ENCODE measurements at places on chromosomes 1 and 21. TPM values are rescaled to one million over a fixed set of nuclear protein-coding genes. Genes with fewer than 3 reads are reported as not detected.
A peak's percentile ranks its signal among the peaks of the same experiment; 100 is the strongest.

SYNC gene
- total RNA-seq: 0.51 TPM

LRRC53 gene
- total RNA-seq: not detected

GJA5 gene
- total RNA-seq: not detected

DNA sequence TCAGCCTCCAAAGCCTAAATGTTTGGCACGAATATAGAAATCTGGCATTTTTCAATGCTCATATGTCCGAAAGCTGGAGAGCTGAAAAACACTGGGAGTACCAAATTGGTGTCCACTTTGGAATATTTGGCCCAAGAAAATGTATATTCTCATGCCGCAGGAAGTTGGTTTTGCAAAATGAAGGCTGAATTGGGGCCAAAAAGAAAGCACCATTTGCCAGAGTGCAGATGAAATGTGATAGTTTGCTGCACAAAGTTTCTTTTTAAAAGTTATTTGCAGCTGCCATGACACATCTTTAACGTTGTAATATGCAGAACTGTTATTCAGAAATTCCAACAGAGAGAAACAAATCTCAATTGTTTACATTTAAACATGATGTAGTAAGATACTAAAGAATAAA, 124.2 kb upstream of the LYPLAL1 start:
- DNase-seq: no peak

GRCh38 chr1:55039342-55040082, at the start of gene PCSK9:
PCSK9 (plus strand) TSS chr1:55039548; CDS start chr1:55039838, 290 bp downstream.
- DNase-seq: peak; percentile 77

DNA sequence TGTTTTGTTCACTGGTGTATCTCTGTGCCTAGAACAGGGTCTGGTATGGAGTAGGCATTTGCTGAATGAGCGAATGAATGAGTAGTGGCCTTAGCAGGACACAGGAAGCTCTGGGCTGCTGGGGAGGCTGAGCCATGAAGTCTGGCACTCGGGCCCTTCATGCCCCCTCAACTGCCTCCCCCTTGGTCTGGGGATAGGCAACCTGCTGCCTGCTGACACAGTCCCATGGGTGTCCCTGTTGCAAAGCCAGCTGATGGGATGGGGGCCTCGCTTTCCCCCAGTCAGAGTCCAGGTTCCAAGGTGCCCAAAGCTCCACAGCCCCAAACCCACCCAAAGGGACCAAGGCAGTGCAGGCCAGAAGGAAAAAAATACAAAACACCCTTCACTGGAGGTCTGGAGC, 107.0 kb upstream of the CASZ1 start:
- no peak for DNase-seq

DNA sequence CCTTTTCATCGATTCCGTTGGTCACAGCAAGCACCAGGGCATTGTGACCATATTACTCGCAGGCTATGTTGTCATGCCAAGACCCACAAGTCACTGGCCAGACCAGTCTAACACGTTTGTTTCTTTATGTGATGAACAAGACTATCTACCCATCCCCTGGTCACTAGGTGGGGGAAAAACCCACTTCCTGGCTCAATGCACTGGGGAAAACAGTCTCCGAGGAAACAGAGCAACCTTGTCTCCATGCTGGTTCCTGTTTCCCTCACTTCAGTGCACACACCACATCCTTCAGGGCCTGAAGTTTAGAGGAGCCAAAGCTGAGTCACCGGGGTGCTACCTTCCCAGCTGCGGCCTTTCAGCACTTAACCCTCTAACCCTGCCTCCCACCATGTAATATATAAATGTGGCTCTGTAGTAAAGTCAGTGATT, 20.9 kb downstream of the ERICH3 start:
- DNase-seq: peak; percentile 76

DNA sequence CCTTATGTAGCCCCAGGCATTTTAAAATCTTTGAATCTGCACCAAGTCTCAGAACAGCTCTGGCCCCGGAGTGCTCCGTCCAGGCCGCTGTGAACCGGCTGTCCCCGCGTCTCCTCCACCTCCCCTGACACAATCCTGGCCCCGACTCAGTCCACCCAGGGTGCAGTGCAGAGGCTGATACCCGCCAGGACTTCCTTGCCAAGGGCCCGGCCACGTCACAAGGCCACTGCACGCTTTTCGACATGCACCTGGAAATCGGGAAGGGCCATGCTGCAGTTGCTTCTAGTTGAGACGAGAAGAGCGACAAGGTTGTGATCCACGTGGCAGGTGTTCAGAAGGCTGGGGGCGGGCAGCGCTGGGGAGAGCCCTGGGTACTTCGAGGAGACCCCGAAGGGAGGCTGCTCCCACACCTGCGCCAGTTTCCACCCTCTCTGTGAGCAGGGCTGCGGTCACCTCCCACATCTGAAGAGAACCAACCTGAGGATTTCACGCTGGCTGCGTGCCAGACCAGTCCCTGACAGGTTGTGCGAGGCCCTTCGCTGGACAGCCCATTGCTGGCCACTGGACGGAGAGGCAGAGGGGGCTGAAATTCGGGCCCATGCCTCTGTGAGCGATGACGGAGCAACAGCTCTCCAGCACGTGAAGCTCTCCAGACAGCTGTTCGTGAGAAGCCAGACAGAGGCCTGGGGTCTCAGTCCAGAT, 6.7 kb downstream of the VWA1 start:
- no peak for DNase-seq

DNA sequence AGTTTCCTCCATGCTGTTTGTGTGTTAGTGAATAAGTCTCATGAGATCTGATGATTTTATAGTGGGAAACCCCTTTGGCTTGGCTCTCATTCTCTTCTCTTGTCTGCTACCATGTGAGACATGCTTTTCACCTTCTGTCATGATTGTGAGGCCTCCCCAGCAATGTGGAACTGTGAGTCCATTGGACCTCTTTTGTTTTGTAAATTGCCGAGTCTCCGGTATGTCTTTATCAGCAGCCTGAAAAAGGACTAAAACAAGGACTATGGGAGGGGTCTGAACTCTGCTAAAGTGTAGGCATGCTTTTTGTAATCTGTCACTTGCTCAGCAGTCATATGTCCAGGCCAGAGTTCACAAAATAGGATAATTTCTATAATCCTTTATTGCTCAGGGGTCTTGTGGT, 164.0 kb upstream of the SNX7 start:
- DNase-seq: no peak

Data from Calu3 (cell line).